Endothelial cell of umbilical vein (primary cell): ENCODE measurements at places on chromosomes 3 and 15.
A peak's percentile ranks its signal among the peaks of the same experiment; 100 is the strongest.

DNA sequence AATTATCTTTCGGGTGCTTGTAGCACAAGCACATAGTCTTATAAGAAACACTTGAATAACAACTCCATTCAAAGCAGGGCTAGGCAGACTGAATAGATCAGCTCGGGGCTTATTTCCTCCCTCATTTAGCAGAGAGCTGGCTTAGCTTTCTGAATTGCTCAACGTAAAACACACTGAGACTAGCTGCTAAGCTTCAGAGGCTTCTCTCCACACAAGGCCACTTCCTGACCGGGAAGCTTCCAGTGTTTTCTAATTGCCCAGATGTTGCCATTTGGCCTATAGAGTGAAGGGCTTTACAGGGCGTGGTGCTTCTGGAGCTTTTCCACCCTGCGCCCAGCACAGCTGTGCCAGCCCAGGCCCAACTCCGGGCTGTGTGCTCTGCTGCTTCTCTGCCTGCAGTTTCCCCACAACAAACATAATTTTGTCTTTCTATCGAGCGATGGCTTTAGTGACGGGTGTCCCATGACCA lies 16.6 kb downstream of the FAM240A start:
- DNase-seq: no peak

DNA sequence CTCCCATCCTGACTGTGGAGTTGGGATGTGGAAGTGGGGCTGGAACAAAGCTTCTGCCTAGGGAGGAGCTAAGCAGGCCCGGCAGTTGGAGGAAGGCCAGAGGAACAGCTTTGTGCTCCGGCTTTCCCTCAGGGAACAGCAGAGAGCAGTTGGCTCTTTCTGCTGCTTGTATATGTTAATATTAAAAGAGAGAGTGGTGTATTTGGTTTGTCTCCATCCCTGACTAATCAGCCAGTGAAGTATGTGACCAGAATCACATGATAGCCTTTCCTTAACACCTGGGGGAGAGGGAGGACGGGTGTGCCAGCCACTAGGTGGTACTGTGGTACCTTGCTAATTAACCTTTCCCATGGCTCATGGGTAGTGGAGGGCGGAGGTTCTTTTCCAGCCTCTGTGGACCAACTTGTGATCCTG lies 10.0 kb downstream of the EIF2B5 start:
- peak; percentile 39 for DNase-seq

DNA sequence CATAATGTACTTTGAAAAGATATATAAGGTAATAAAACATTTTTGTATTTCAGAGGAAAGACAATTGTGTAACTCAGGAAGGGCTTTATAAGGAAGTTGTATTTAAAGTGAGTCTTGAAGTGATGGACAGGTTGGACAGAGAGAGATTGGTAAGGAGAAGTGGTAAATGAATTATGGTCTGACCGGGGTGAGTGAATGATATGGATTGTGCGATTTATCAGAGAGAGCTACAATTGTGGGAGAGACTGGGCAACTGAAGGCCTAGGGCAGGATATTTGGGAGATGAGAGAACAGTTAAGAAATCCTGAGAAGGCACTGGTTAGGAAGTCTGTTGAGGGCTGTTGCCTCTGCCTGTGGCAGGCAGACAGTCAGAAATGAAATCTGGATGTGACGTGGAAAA lies 14.8 kb downstream of the IL1RAP start:
- no peak for DNase-seq

DNA sequence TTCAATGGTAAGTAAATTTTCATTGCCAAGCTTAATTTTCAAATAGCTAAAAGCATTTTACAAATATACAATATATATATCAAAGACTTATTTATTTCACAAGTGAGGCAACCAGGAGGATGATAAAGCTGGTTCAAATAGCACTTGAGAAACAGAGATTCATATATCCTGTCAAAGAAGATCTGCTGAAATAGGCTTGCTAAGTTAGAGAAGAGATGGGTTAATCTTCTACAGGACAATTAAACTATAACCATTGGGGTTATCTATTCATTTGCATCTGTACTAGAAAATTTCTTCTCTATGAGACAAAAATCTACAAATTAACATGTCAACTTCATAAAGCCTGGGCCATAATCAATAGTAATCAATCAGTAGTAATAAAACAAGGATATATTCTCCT lies 637.7 kb upstream of the UBE2E2 start:
- no peak for DNase-seq

- peak; percentile 26 for DNase-seq
These were observed 150.8 kb downstream of the ZNF609 start for GRCh38 chr15:64611085-64611725.

DNA sequence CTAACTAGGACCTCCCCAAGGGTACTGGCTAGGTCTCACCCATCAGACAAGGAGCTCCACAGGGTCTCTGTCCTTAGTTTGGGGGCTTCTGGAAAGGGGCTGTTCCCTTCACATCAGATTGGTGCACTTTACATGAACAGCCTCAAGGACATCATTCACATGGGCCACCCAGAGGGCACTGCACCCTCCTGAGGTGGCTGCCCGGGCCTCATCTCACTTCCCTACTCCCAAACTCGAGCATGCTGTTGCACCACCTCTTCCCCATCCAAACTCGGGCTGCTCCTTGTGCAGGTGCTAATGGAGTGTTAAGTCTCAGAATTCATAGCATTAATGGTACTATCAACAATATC lies 48.1 kb downstream of the RAB11A start:
- DNase-seq: no peak

- DNase-seq: no peak
These were observed at the start of gene FBXO40 for GRCh38 chr3:121592856-121593702. Gene FBXO40, plus strand, starts transcription at chr3:121593379. Its CDS starts 27,197 bp downstream, at chr3:121620576.

- no peak for DNase-seq
These were observed 557 bp downstream of the ELL3 start for GRCh38 chr15:43776101-43776717.

DNA sequence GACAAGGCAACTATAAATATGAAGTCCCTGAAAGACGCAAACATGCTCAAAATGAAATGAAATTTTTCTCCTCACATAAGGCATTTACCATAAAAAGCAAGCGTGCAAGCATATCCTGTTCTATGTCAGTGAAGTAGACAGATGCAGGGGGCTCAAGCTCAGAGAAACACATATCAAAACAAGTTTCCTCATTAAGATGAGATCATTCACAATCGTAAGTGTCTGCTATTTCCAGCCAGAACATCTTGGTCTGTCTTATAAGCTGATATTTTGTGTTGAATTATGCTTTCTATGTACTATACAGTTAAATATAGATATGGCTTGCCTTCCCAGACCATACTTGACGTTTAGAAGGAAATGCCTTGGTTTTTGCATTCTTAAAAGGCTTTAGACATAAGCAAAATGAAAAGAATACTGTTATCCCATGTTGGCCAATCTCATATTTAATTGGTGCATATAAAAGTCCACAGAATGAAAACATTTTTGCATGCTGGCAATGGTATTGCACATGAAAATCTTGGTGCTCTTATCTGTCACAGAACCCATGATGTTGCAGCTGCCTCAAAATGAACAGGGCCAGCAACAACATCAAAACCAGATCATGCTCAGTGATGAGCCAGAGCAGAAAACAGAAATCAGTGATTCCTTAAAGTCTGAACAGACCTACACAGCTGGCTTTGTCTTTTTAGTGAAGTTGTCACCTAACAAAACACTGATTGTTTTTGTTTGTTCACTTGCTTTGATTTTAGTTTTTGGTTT lies 65.4 kb downstream of the SIDT1 start:
- DNase-seq: no peak

- DNase-seq: no peak
These were observed 315.7 kb upstream of the WNT5A start for GRCh38 chr3:55802816-55803215.

- no peak for DNase-seq
These were observed 564.4 kb downstream of the TBL1XR1 start for GRCh38 chr3:176632925-176633324.

- DNase-seq: peak; percentile 59
These were observed 378.2 kb upstream of the AZI2 start for GRCh38 chr3:28726840-28727239.

GRCh38 chr3:195566797-195567196 lies 16.9 kb downstream of the APOD start:
- no peak for DNase-seq

DNA sequence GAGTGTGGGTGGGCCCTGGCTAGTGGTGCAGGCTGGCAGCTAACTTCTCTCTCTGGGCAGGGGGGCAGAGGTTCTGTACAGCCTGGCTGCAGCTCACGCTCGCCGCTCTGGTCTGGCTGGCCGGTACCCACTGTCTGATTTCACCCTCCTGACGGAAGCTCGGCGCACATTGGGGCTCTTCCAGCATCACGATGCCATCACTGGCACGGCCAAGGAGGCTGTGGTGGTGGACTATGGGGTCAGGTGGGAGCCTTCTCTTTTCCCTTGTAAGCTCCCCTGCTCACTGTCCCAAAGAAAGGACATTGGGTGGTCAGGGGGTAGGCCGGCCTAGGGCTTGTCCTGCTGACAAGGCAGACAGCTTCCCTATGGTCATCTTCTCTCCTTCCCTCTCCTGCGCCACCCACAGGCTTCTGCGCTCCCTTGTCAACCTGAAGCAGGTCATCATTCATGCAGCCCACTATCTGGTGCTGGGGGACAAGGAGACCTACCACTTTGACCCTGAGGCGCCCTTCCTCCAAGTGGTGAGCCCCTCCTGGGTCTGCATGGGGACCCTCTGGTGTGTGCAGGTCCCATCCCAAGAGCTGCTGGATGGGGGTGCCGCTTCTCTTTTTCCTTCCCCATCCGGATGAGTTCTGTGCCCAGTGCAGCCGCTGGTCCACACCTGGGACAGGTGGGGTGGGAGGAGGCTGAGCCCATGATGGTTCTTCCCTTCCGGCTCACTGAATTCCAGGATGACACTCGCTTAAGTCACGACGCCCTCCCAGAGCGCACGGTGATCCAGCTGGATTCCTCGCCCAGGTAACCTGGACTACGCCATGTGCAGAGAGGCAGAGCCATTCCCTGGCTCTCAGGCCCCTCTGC lies 7.6 kb downstream of the MAN2A2 start:
- no peak for DNase-seq

GRCh38 chr3:15633159-15633558 lies 31.6 kb downstream of the BTD start:
- DNase-seq: no peak
